ENCODE measurements at places on chromosomes 16 and 17.

GRCh38 chr17:50708050-50709000 lies 611 bp upstream of the ANKRD40 start:
- no peak for DNase-seq

DNA sequence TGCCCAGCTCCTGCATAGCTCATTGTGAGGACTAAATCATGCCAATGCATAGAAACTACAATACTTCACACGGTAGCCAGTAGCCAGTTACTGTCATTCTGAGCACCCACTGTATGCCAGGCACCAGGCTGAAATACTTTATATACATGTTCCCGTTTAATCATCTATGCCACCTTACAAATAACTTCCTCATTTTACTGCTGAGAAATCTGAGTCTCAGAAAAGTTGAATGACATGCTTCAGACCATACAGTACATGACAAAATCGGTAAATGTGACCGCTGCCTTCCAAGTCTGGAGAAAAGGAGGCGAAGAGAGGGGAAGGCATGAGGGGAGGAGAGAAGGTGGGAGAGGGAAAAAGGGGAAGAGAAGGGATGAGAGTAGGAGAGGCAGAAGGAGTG lies 9.2 kb upstream of the TLCD3B start:
- no peak for DNase-seq

DNA sequence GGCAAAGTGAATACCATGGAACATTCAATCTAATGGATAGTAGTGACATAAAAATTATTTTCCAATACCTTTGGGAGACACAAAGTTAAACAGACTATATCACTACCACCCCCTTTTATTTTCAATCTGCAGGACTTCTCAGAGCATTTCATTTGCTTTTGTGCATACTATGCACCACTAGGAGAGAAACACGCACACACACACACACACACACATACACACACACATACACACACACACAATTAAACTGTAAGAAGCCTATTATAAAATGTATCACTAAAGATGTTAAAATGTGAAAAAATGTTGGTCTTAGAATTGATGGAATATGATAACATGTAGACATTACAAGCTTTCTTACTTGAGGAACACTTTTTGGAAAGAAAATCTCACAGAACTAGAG lies 331.4 kb downstream of the CA10 start:
- DNase-seq = no peak

- DNase-seq = no peak
These were observed 217.3 kb upstream of the SDK2 start for GRCh38 chr17:73861543-73861942.

DNA sequence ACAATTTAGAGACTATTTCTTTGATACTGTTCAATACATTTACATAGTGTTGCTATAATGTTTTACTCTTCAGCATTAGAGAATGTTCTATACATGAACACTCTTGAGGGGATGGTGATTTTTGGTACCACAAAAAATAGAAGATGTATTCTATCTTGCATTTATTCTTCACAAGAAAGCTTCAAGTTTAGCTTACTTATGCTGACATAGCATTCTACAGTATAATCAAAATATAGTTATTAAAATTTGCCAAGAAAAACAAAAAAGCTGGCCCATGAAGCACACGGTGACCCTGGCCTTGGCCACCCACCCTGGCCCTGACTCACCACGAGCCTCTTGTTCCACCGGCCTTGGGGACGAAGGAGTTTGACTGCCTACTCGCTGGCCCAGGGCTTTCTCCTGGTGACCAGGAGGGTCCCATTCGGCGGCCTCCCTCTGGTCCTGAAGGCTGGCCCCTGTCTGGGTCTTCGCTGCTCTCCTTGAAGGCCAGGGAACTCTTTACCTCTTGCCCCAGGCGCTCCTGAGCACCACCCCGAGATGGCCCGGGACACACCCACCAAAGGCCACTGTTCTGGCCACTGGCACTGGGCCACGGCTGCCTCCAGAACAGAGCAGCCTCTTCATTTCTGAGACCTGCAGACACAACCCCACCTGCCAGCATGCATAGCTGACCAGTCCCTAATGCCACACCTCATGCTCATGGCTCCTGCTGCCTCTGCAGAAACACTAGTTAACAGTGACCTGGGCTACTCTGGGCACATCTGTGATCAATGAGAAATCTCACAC lies 22.5 kb upstream of the ICAM2 start:
- no peak for DNase-seq

DNA sequence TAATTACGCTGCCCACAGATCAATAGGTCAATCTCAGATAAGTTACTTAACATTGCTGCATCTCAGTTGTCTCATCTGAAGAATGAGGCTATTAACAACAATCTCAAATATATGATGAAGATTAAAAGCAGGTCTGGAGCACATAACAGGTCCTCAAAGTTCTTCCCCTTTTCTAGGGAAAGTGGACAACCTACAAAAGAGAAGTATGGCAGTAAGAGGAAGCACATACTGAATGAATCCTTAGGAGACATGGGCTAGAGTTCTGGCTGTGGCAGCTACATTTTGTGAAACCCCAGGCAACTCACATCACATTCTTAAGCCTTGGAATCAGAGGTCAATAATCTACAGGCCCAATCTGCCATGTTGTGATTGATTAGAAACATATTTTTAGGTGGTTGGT lies 180.6 kb downstream of the PCTP start:
- no peak for DNase-seq

DNA sequence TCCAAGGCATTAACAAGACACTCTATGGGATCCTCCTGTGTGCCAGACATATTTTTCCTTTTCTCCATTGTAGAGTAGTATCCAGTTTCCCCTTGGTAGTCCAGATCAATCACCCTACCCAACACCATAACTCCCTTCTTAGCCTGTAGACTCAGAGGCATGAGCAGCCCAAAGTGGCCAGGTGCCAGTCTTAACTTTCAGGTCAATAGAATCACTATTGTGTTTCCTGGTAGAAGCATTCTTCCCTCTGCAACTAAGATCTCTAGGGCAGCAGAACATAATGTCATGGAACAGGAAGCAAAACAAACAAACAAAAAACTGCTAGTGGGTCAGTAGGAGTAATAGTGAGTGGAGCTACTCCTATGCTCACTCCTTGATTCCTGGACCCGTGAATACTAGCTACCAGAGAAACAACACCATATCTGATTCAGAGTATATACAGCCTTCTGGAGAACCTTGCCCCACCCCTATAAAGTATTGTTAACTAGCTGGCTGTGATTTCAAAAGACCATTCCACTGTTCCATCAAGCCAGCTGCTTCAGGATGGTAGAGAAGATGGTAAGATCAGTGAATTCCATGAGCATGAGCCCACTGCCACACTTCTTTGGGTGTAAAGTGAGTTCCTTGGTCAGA lies 11.2 kb upstream of the CLEC19A start:
- no peak for DNase-seq

- DNase-seq = no peak
These were observed 22.5 kb upstream of the DYNLL2 start for GRCh38 chr17:58060596-58061191.

GRCh38 chr17:15334266-15334665 lies 7.1 kb downstream of the TEKT3 start:
- no peak for DNase-seq

All from activated T-helper 1 cell treated with Interleukin-2 at 50 U/mL for 16 hours (primary cell).